ENCODE measurements at places on chromosomes 6 and 20. TPM values are rescaled to one million over a fixed set of nuclear protein-coding genes. Genes with fewer than 3 reads are reported as not detected.

DNA sequence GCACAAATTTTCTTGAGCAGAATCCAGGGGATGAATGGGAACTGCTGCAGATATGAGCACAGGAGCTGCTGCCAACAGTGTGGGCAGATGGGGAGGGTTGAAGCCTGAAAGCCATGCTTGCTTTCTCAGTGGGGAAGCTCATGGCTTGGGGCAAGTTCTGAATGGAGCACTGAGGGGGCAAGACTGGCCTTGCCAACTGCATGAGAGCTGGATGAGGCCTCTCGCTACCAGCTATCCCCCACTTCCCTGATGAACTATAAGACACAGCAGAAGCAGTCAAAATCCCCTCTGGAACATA is 28.3 kb downstream of the TREM1 start:
- DNase-seq, result no peak

DNA sequence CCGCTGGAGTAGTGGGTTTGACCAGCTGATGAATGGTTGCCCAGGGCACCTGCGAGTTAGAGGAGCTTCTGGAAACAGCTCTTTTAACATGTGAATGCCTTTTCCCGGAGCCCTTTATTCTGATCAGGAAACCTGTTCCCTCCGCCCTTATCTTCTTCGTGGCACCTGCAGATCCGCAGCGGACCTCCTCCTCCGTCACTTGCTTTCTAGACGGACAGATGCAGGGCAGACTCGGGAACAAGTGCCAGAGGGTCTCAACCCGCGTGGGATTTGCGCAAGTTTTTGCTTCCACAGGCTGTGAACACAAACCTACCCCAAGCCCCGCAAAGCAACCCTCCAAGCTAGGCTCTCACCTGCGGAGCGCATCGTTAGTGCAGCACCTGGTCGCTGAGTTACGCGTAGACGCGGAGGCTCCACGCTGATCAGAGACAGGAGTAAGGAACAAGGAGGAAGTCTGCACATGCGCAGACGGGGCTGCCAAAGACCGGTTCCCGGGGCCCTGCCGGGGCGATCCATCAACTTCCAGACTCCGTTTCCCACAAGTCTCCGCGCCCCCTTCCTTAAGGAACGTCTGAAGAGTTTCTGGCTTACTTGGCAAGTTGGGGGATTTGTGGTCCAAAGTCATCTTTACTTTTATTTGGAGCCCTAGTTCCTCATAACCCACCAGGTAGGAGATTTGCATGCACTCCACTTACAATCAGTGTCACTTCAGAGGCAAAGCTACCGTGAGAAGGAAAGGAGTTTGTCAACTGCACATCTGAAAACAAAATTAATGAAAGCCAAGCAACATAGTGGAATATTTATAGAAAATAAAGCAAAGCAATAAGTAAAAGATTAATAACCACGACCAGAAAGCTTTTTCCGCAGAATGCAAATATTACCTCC is 52.7 kb upstream of the ELMO2 start:
- DNase-seq, result peak; percentile 71

GRCh38 chr6:15658181-15658744 is 4.6 kb downstream of the DTNBP1 start:
- no peak for DNase-seq

DNA sequence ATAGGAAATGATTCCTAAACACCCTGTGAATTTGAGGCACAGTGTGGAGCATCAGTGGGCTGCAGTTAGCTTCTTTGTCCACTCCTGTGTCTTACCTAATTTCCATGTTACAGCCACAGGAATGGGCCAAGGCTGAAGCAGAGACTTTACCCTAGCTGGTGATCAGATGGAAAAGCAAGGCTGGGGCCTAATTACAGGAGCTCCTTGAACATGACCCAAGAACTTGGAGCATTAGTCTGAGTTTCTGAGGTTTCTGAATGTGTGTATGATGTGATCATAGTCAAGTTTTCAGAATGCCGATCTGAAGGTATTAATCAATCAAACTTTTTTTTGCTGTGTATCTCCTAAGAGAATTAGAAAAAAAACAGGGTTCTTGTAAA is 18.0 kb downstream of the HECA start:
- DNase-seq, result no peak

Gene TRIM40
- not detected for total RNA-seq

Gene PAX1
- not detected for total RNA-seq

Gene TGM2
- 1.2 TPM for total RNA-seq

Gene DEFB128
- not detected for total RNA-seq

Gene TRDN
- not detected for total RNA-seq
